ENCODE measurements at places on chromosomes 13 and 19.

DNA sequence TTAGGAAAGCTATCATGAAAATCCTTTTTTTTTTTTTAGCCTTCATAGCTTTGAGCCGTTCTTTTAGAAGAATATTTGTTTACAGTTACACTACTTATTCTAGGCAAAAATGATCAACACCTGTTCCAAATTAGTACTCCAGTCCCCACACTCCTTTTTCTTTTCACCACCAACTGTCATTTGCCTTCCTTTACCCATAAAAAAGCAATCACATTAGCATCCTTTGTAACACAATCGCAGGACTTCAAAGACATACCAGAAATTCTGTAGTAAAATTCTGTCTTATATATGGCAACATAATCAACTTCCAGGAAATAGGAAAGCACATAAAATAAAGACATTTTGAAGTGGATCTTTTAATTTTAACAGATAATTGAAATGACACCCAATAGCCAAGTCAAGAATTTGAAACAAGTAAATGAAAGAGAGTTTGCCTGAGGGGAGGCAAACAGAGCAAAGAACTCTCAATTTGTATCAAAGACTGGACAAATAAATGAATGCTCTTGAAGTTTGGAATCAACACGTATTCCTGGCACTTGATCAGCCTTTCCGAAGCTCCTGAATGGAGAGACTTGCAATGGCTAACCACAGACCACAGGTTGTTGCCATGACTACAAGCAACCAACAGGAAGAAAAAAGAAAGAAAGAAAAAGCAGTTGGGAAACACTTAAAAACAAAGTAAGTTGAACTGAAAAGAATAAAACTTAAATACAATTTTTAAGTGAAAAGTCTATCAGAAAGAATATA is 206.8 kb downstream of the PCDH9 start:
- DNase-seq, result no peak

DNA sequence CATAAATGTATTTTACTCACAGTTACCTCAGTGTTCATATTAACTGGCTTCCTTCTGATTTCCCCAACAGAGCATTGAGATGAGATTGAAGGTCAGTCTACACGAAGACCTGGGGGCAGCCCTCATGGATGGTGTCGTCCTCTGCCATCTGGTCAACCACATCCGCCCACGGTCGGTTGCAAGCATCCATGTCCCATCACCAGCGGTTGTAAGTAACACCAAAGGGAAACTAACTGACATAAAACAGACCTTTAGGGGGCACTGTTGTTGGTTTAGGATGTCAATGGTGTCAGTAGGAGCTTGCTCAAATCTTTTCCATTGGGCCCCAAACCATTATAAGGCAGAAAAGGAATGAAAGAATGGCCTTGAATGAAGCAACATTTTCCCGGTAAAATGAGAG is 68.2 kb downstream of the ESD start:
- no peak for DNase-seq

- DNase-seq, result no peak
These were observed 156.8 kb downstream of the RGCC start for GRCh38 chr13:41613984-41614661.

DNA sequence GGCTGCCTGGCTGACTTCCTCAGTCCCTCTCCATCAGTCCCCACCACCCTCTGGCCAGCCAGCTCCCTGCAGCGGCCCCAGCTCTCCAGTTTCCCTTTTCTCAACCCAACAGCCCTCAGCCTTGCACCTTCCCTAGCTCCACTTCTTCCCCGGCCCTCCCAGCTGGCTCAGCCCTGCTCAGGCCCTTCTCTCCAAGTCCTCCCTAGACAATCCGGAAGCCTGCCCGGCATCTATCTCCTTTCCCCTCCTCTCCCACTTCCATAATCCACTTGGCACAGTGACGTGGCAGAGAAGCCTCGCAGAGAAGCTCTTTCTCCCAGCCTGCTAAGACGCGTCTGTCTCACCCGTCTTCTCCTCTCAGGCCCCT is 1.1 kb downstream of the UBXN6 start:
- no peak for DNase-seq

GRCh38 chr19:2059422-2060201 is 8.6 kb upstream of the MKNK2 start:
- no peak for DNase-seq

GRCh38 chr19:17543986-17544385 is 11.5 kb upstream of the COLGALT1 start:
- DNase-seq, result no peak

DNA sequence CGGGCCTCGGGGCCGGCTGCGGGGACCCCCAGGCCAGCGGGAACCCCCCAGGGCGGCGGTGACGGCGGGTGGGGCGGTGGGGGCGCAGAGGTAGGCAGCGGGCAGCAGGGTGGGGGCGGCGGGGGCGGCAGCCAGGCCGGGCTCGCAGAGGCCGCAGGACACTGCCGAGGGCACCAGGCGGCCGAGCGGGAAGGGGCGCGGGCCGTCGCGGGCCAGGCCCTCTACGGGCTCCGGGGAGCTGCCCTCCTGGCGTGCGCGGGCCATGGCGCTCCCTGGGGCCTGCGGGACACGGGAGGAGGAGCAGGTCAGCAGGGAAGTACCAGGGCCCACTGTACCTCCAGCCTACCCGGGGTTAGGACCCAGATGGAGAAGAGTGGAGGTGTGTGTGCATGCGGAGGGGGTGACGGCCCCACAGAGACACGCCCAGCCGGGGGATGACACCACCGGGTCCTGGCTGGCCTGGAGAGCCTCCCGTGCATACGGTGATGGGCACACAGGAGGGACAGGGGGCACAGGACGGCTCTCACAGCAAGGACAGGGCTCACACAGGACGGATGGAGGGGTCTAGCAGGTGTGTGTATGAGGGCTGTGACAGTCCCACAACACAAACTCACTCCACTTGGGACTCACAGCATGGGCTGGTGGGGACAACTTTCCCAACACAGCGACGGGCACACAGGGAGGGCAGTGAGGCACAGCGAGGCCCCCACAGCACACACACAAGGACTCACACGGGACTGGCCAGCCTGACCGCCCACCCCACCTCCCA is 2.6 kb downstream of the BBC3 start:
- peak; percentile 49 for DNase-seq

- no peak for DNase-seq
These were observed 1366.6 kb upstream of the MIR17HG start for GRCh38 chr13:89980896-89981295.

GRCh38 chr19:20044663-20045062 is 5.4 kb upstream of the ZNF682 start:
- no peak for DNase-seq

DNA sequence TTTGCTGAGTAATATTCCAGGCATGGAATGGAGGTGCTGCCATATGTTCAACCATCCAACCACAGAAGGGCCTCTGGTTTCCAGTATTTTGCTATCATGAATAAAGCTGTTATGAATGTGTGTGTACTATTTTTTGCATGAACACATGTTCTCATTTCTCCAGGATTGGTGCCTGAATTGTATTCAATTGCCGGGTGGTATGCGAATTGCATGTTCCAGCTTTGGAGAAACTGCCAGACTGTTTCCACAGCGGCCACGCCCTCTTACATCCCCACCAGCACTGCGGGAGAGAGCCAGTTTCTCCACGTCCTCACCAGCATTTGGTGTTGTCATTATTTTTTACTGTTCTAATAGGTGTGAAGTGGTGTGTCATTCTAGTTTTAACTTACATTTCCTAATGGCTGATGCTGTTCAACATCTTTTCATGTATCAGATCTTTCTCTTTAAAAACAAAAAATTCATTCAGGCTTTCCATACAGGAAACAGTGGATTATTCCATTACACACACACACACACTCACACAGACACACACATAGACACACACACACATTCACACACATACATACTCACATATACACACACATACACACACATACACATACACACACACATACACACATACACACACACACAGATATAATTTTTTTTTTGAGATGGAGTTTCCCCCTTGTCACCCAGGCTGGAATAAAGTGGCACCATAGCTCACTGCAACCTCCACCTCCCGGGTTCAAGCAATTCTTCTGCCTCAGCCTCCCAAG is 154.1 kb downstream of the PTPRS start:
- no peak for DNase-seq

DNA sequence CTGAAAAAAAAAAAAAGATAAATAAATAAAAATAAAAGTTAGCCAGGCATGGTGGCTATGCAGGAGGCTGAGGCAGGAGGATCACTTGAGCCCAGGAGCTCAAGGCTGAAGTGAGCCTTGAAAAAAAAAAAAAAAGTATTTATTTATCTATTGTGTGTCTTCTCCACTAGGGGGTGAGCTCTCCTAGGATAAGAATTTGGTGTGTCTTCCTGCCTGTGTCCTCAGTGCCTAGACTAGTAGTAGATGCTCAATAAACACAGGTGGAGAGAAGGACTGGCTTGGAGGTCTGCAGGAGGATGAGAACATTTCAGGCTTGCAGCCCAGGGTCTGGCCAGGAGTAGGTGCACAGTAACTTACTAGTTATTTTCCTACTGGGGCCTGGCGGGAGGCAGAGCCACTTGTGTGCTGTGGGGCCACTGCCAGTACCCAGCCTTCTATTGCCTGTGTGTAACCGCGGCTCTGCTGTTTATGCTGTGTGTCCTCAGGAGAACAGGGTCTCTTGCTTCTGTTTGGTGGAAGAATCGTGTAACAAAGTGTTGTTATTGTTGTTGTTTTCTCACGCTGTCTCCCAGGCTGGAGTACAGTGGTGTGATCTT is 5.4 kb downstream of the LMTK3 start:
- DNase-seq, result no peak

- DNase-seq, result no peak
These were observed 3.5 kb upstream of the TBC1D4 start for GRCh38 chr13:75485286-75486062.

- no peak for DNase-seq
These were observed 867 bp upstream of the ZNF613 start for GRCh38 chr19:51926426-51926783.

GRCh38 chr13:39148513-39148961 is 110.3 kb downstream of the NHLRC3 start:
- no peak for DNase-seq

- no peak for DNase-seq
These were observed 3.2 kb downstream of the STX10 start for GRCh38 chr19:13146763-13147563.

- peak; percentile 44 for DNase-seq
These were observed 513 bp downstream of the MIER2 start for GRCh38 chr19:343941-344624.

DNA sequence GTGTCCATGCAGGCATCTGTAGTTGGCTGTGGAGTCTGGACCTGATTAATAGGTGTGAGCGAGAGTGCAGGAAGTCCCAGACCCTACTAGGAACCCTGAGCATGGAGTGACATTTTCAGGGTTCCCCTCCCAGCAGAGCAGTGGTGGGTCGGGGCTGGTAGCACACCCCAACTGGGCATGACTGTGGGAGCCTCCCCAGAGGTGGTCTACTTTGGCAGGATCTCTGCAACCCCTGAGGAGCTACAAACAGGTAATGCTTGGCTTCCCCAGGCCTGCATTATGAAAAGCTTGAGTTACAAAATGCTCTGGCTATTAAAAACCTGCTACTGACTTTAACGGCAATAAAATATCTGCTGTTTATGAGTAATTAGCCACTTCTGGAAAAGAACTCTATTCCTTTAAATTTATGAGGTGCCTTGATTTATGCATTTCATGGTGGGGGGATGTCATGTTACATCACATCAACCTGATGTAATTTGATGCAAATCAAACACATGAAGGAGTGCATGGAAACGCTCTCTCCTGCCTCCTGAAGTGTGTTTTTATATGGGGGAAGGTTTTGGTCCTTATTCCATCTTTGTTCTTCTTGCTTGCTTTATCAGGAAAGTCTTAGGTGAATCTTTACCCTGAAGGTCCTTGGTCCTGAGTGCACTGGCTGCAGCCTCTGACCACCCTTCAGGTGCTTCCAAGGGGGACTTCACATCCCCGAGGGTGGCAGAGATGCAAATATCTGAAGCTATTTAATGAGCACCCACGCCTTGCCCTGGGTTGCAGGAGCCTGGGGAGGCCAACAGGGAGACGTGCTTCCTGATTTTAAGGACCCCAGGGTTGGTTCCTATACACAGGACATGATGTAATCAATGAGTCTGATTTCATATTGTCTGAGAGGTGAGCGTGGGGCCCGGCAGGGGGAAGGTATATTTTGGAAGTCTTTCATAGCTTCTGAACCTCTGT is 54.0 kb downstream of the ZNF536 start:
- no peak for DNase-seq

DNA sequence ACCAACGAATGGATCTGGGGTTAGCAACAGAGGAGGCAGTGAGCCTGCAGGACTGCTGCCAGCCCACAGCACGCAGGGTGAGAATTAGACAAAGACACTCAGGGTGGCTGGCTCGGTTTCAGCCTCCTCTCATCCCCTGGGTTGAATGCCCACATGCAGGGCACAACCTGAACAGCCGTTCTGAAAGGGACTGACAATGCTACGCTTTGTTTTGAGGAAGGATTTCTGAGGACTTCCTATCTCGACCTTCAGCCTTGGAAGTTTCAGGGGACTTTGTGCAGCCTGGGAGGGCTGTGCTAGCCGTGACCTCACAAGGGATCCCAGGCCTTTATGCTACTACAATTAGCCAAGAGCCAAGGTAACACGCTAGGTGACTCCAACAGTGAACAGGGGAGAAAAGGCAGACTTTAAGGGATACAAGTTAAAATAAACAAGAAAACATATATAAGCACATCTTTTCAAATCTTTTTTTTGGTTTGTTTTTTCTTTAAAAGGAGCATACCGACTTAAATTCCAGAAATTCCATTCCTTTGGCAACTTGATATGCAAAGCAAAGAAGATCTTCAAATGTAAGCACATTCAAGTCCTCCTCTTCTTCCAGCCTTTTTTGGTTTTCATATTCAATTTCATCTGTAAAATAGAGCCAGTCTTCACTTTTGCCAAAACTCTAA is 34.5 kb upstream of the URAD start:
- DNase-seq, result no peak

GRCh38 chr13:60482012-60482411 is 85.0 kb downstream of the TDRD3 start:
- no peak for DNase-seq

DNA sequence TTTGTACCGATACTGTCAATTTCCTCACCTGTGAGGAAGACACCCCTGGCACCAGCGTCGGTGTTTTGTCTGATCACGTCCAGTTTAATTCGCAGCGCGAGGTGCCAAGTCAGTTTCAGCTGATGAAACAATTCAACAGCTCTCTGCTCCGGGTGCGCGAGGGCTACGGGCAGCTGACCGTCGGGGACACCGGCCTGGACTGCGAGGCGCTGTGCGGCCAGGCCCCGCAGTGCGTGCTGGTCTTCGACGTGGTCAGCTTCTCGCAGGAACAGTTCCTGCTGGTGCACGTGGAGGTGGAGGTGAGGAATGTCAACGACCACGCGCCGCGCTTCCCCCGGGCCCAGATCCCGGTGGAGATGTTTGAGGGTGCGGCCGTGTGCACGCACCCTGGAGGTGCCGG is 171.5 kb downstream of the OLFM4 start:
- DNase-seq, result no peak
